ENCODE measurements at places on chromosomes 11 and 22. TPM values are rescaled to one million over a fixed set of nuclear protein-coding genes. Genes with fewer than 3 reads are reported as not detected.

DNA sequence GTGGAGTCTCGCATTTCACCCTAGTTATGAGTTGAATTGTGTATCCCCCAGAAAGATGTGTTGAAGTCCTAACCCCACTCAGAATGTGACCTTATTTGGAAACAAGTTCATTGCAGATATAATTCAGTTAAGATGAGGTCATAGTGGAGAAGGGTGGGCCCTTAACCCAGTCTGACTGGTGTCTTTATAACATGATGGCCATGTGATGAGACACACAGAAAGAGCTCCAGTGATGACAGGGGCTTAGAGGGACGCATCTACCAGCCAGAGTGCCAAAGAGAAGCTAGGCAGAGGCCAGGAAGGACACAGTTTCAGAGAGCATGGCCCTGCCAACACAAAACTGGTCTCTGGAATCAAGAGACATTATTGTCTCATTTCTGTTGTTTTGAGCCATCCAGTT is 50.3 kb downstream of the LARGE1 start:
- DNase-seq: no peak

DNA sequence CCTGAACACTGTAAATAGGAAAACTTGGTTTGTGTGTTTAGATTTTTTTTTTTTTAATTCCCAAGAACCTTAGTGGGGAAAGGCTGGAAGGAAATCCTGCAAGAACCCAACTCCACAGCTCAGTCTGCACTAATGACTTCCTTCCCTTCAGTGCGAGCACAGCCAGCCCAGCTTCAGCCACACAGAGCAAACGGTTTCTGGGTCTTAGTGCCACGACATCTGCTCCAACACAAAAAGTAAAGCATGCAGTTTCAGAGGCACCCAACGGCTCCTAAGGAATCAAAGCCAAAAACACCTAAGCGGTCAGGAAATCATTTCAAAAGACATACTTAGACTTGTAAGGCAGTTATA is 236.1 kb downstream of the TTC28 start:
- no peak for DNase-seq

DNA sequence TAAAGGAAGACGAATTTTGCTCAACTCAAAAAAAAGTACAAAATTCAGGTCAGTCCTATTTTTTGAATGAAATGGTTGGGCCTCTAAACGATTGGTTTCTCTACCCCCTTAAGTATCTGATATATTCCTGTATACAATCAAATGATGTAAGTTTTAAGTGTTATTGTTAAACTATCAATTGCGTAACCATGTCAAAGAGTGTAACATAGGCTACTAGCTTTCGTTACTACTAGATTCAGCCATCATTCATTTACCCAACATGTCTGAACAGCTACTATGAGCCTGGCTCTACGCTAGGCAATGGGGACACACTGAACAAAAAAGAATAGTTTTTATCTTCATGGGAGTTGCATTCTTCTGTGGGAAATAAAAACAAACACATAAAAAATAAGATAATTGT is 3.3 kb downstream of the RAB6A start:
- DNase-seq: no peak

The APOL3 gene
- total RNA-seq: 66.8 TPM

DNA sequence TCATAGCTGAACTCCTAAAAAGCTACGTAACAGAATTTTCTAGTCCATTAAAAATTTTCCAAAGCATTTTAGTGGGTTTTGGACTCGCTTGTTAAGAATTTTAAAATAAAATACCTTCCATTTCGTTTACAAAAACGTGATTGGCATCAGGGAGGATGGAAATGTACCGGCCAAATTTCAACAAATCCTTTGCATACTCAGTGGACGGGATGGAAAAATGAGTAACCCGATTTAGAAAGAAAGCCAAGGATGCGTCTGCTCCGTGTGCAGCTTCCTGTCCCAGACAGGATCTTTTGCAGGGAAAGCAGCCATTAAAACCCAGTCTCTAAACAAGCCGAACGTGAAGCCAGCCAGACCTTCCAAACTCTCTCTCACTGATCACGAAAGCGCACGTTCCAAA is 15.6 kb downstream of the TMEM184B start:
- no peak for DNase-seq

GRCh38 chr22:18088825-18089568 is 11.2 kb downstream of the PEX26 start:
- DNase-seq: peak; percentile 55

DNA sequence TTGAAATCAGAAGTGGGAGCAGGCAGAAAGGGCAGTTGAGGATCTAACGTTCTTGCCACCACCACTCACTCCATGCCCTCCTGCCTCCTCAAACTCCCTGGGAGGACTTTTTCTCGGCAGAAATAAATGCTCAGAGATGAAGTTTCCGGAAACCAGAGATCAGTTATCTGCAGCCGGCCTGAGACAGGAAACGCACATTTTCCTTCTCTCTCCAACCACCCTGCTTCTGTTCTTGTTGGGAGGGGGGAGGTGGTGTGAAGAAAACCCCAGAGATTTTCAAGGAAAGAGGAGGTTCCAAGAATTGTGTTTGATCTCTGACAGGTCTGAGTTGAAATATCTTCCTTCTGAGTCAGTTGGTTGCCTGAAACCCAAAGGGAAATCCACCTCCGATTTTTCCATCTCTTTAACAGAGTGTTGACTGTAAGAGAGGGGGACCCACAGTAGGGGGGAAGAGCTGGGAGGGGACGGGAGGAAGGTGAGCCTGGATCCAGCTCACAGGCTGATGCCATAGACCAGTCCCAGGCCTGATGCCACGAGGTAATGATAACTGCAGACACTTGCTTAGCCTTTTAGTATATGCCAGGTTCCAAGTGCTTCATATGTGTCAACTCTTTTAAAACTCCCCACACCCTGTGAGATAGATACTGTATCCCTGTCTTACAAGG is 100.8 kb downstream of the TRAF6 start:
- peak; percentile 28 for DNase-seq

DNA sequence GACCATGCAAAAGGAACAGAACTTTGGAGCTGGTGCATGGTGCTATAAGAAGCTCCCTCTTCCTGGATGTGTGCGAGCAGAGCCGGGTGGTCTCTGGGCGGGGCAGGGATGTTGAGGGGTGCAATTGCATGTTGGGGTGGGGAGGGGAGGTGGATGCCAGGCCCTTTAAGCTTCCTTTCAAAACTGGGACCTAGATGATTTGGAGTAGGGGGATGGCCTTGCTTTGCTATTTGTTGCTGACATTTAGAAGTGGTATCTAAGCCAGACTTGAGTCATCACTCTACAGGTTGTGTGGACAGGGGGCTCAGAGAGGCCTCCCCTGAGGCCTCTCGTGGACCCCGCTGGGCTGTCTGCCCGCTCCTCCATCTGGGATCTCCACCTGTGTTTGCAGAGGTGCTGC is 24.8 kb downstream of the FBLN1 start:
- no peak for DNase-seq

DNA sequence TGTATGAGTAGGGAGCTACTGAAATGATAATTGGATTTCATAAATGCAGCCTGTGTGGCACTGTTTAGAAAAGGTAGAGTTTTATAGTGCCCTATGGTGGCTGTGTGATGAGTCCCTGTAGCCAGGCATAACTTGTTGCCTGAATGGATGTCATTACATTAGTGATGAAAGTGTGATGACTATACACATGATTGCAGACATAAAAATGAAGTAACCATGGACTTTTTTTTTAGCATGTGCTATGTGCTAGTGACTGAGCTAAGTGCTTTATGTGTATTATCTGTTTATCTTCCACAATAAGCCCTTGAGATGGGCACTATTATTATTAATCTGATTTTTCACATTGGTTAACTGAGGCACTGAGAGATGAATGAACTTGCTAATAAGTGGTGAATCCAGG is 13.5 kb upstream of the GRAMD1B start:
- DNase-seq: no peak

The ADM2 gene
- total RNA-seq: 0.42 TPM

The MISFA gene
- total RNA-seq: 3.7 TPM

DNA sequence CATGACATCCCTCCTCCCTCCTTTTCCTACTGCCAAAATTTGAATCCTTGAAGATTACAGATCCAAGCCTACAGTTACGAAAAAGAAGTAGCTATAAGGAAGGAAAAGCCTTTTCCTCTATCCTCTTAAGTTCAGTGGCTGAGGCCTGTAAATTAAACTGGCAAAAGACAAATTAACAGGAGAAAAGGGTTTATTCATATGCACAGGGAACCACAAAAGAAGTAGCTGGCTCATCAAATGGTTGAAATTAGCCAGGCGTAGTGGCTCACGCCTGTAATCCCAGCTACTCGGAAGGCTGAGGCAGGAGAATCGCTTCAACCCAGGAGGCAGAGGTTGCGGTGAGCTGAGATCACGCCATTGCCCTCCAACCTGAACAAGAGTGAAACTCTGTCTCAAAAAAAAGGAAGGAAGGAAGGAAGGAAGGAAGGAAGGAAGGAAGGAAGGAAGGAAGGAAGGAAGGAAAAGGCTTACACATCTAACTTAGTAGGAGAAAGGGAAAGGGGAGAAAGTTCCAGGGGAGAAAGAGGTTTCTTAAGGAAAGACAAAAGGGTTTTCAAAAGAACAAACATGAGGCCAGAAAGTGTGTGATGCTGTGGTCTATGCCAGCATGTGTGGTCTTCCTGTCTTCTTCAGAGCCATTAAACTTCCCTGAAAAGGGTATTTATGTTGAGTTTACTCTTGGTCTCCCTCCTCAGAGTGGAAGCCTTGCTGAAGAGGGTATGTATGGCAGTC is 5.1 kb upstream of the SMPD1 start:
- no peak for DNase-seq

- no peak for DNase-seq
These were observed 12.8 kb downstream of the GGT5 start for GRCh38 chr22:24232124-24232523.

- no peak for DNase-seq
These were observed 20.6 kb downstream of the FLRT1 start for GRCh38 chr11:64056213-64056785.

DNA sequence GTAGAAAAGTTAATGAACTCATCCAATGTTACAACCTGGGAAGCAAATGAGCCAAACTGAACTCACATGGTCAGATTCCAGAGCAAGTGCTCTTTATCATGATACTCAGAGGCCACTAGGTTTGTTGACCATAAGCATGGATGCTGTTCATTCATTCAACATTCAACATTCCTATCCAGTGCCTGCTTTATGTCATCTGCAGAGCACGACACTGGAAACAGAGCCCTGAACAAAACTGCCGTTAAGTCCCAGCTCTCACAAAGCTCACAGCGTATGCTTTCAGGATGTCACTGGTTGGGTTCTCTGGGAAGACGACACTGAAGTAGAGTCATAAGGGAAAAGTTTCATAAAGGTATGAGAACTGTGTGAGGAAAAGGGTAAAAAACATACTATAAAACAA is 105.8 kb upstream of the TRIM77 start:
- no peak for DNase-seq

Data from mesenteric fat pad (tissue), 1 donor.